CD4-positive, CD25-positive, alpha-beta regulatory T cell (primary cell): ENCODE measurements at places on chromosomes 2 and 18. TPM values are rescaled to one million over a fixed set of nuclear protein-coding genes. Genes with fewer than 3 reads are reported as not detected.

GRCh38 chr2:230684270-230685168 is 28.1 kb upstream of the CAB39 start:
- H3K4me3 ChIP-seq, result no peak overlapping the region
- no peak overlapping the region for H3K27ac ChIP-seq
- DNase-seq, result no peak
- no peaks in the 10 kb centered on the region for H3K4me1 ChIP-seq
- H3K36me3 ChIP-seq, result no peaks in the 10 kb centered on the region

DNAJC27 gene
- 14.6 TPM for total RNA-seq

CCBE1 gene
- total RNA-seq, result not detected

- no peak overlapping the region for H3K4me3 ChIP-seq
- DNase-seq, result no peak
- no peak overlapping the region for H3K27ac ChIP-seq
- no peaks in the 10 kb centered on the region for H3K4me1 ChIP-seq
- H3K36me3 ChIP-seq, result no peaks in the 10 kb centered on the region
Observed at GRCh38 chr2:886072-887022, 64.3 kb upstream of the SNTG2 start.

GRCh38 chr2:170446078-170446477 is 268.1 kb downstream of the MYO3B start:
- no peaks in the 10 kb centered on the region for H3K4me1 ChIP-seq
- no peak overlapping the region for H3K4me3 ChIP-seq
- no peaks in the 10 kb centered on the region for H3K36me3 ChIP-seq
- no peak overlapping the region for H3K27ac ChIP-seq
- no peak for DNase-seq
